ENCODE measurements at places on chromosomes 2 and 18.

- no peak for DNase-seq
Measured at GRCh38 chr2:208266553-208266893, 468 bp downstream of the PIKFYVE start.

- DNase-seq: no peak
Measured at GRCh38 chr2:44743473-44743872, 198.0 kb upstream of the SIX3 start.

DNA sequence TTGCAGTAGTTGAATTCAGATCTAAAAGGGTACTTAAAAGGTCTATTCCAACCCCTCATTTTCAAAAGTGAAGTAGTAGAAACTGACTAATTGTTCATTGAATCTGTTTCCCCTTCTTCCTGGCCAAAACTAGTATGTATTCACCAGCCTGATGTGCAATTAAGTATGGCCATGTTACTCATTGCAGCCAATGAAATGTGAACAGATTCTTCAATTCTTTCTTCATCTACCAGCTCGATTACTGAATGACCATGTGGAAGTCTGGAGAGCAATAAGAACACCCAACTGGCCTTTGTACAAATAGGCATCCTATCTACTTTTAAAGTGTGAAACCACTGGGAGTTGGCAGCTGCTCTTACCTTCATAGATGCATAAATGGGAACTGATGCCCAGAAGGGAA lies 449.0 kb upstream of the ID2 start:
- DNase-seq: no peak

DNA sequence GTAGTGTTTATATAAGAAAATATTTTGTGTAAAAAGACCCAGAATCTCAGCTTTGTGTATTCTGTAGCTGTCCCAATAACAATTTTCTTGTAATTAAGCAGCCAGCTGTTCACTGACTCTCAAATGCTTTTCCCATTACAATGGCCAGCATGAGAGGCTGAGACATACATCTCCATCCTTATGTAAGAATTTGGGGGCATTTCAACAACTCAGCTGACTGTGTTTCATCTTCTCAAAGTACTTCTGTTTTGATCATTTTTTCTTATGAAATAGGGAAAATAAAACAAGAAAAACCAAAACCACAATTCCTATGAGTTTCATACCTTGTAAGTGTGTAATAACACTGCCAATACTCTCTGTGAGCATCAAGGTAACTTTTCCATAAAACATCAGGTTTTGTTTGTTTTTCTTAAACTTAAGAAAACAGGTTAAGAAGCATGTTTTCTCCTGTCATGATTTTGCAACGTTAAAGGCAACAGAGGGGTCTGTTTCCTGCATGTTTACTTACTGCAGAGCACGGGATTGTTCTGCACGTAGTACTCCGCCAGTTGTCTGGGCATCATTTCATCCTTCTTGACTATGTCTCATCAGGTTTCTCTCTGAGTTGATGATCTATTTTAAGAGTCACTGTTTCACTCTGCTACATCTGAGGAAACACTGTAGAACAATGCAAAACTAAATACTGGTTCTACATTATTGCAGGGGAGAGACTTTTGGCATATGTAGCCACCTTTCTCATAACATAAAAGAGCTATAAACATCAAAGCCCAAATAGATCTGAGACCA lies 62.9 kb upstream of the CYRIA start:
- DNase-seq: no peak

DNA sequence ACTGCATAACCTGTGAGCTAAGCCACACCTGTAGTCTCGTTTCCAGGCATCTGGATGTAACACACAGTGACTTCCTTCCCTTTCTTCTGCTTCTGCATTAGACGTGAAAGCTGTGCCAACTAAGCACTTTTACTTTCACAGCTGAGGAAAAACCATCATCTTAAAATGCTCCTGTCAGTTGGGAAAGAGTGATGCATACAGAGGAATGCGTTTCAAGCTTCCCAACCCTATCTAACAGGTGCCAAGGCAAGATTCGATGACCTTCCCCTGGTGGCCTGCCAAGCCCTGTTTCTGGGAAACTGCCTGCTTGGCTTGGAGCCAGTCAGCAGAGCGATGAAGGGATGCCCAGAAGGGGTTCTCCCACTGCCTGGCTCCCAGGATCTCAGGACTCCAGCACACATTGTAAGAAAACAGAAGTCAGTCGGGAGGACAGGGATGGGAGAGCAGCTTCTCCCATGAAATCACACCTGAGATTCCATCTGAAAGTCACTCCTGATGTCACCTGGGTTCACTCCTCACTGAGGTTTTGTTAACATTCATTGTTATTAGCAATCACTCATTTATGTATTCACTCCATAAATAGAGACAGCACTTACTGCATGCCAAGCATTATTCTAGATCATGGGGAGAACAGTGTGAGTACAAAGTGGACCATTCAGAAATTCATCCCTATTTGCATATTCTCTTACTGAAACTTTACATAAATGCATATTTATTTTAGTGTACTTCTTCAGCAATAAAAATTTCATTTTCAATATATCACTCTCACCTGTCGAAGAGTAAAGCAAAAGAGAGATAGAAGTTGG lies 64.1 kb downstream of the DTNA start:
- no peak for DNase-seq

- DNase-seq: no peak
Measured at GRCh38 chr2:230870544-230871360, 6.0 kb downstream of the ITM2C start.

DNA sequence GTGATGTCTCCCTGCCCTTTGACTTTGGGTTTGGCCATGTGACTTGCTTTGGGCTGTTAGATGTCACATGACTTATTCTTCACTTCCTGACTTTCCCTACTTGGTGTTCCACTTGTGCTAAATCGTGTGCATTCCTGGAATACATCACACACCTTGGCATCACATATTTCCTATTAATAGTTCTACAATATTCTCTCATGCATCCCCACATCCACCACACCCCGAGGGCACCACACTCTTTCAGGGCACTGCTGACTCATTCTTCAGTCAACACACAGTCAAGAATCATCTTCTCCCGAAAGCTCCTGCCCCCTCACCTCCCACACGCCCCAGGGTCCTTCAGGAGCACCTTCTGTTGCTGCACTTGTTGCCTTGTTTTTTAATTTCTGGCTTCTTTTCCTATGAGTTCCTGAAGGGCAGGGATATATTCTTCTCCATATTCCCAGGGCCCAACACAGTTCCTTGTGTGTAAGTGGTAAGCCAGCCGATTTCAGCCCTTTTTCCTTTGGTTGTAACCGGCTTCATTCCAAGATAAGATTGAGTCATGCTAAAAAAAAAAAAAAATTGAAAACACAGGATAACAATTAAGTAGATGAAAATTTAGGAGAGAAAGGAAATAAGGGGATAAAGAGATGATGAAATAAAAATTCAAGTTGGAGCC lies 341.4 kb downstream of the SLC4A3 start:
- DNase-seq: no peak

DNA sequence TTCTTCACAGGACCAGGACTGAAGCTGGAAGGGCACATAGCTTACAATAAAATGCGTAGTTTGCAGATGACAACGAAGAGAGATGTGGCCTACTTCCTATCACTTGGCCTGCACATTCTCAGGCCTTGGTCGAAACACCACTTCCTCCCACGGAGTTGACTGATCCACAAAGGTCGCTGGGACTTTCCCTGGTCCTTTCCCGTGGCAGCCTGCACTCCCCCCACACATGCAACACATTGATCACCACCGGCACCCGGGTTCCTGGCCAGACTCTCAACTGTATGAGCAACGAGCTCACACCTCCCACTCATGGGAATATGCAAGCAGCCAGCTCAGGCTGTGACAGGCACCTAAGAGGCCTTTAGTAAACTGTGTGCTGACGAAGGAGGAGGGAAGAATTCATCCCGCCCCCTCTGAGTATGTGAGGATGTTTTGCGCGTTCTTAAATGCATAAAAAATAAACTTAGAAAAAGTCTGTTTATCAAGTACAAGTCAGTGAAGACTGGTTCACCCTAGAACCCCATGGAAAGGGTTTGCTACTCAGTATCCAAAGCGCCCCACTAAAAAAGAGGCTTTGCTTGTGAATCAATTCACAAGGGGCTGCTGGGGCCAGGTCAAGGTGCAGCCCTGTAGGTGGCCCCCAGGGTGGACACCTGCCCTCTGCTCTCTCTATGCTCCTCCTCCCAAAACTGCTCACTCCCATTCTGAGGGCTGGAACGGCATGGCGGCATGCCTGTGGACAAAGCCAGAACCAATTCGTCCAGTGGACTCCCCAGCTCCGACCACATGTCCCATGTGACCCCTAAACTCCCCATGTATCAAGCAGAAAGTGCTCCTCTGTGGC lies 154.3 kb downstream of the EIPR1 start:
- DNase-seq: no peak

GRCh38 chr2:196927376-196928225 lies 1.1 kb upstream of the PGAP1 start:
- DNase-seq: no peak

DNA sequence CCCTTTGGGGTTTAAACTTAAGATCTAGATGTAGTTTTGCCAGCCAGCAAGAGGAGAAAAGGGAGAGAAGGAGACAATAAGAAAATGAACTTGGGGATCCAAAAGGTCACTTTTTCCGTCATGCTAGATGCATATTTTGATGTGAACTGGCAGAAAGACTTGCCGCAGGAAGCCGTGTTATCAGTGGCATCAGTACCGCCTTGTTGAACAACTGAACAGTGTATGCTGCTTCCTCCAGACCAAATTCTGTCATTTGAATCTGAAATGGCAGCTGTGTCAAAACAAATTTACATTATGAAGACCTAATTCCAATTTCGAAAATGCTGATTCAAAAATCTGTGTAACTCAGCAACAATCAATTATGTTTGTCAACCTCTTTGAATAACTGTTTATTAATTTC lies 42.1 kb downstream of the TMEM200C start:
- DNase-seq: no peak

DNA sequence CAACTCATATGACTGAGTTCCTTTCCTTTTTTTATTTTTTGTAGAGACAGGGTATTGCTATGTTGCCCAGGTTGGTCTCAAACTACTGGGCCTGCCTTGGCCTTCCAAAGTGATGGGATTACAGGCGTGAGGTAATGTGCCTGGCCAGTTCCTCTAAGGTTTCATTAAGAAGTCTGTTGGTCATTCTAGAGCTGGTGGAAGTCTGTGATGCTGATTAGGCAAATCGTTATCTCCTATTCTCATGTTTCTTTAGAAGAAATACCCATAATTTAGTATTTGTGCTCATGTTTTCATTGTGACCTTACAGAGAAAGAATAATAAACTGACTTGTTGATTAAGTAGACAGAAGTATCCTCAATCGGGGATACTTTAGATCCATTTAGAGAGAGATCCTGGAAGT lies 106.1 kb upstream of the SP3 start:
- no peak for DNase-seq

GRCh38 chr2:118309946-118310680 lies 221.8 kb downstream of the INSIG2 start:
- peak; percentile 65 for DNase-seq

GRCh38 chr2:232974396-232974795 lies 38.7 kb downstream of the NGEF start:
- no peak for DNase-seq

DNA sequence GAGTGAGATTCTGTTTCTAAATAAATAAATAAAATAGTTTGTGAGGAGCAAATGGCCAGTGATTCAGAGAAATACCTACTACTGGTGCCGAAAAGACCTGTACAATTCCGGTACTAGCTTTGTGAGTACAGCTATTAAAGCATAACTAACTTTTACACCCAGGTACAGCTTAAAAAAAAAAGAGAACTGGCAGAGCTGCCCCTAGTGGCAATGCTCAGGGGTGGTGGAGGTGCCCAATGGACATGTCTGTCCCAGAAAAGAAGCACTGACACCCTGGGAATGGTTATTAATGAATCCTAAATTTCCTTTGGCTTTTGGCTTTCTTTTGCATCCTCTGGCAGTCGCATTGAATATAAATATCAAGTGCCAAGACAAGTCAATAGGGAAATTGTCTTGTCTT lies 87.0 kb downstream of the LIPG start:
- no peak for DNase-seq

DNA sequence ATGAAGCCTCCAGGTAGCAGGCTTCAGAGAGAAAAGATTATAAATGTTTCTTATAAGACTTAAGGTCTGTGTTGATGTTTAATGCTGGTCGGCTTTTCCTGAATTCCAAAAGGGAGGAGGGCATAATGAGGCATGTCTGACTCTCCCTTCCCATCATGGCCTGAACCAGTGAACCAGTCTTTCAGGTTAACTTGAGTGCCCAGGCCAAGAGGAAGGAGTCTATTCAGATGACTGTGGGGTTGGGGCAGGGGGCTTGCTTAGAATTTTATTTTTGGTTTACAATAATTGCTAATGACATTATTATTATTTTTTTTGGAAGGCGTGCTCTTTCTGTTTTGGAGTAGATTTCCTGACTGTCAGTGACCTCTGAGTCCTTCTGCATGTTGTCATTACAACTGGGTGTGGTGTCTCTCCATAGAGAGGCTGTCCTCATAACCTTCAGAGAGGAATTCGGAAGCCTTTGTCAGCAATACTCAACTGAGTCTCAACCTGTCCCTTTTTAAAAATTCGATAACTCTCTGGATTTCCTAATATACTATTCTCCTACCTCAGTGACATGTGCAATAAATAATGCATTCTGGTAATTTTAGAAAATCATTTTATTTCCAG lies 275.1 kb upstream of the CXCR4 start:
- DNase-seq: no peak

DNA sequence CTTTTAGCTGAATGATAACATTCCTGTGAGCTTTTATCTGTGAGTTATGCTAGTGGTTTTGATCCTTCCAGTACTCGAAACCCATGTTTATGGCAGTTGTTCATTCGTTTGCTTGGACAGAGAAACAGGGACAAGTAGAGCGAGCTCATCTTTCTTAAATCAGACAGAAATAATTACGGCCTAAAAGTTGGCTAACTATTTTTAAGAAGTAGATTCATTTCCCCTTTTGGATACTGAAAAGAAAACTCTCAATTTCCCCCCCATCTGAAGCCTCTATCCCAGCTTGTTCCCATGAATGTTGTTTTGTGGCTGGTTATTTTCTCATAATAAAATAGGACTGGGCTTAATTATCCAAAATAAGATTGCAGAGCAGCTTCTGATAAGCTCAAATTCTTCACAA lies 67.1 kb downstream of the ANTXR1 start:
- no peak for DNase-seq

DNA sequence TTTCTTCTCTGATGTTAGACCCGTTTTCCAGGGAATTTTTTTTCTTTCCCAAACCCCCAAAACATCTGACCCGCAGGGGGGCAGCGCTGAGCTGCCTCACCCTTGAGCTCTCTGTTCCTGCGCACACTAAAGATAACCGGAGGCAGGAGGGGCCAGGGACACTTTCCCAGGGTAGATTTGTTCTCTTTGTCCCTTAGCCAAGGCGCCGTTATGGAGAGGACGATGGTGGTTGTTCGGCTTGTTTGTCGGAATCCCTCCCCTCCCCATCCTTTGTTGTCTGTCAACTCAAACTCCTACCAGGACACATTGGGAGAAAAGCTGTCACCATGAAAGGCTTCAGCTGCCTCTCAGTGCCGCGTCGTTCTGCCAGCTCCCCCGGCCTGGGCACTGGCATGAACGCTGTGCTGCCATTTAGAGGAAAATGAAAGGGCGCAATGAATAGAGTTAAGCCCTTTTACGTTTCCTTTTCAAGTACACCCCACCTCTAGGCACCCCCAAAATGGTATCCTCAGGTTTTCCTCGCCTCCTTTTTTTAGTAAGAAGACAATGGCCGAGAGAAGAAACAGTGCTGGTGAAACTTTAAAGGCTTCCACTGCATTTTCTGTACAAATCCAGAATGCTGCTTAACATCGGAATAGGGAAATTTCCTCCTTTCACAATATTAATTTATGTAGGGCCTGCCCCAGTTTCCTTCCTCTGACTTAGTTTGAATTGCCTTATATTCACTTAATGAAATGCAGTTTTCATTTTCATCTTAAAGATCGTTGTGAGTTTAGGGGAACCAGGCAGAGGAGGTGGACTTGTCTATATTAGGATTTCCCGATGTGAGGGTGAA lies 62.1 kb downstream of the RND3 start:
- no peak for DNase-seq
